Peyer's patch (tissue), 4 donors: ENCODE measurements at places on chromosomes 7 and 10.

GRCh38 chr7:81957517-81957916 is 187.7 kb upstream of the HGF start:
- no peak for DNase-seq

DNA sequence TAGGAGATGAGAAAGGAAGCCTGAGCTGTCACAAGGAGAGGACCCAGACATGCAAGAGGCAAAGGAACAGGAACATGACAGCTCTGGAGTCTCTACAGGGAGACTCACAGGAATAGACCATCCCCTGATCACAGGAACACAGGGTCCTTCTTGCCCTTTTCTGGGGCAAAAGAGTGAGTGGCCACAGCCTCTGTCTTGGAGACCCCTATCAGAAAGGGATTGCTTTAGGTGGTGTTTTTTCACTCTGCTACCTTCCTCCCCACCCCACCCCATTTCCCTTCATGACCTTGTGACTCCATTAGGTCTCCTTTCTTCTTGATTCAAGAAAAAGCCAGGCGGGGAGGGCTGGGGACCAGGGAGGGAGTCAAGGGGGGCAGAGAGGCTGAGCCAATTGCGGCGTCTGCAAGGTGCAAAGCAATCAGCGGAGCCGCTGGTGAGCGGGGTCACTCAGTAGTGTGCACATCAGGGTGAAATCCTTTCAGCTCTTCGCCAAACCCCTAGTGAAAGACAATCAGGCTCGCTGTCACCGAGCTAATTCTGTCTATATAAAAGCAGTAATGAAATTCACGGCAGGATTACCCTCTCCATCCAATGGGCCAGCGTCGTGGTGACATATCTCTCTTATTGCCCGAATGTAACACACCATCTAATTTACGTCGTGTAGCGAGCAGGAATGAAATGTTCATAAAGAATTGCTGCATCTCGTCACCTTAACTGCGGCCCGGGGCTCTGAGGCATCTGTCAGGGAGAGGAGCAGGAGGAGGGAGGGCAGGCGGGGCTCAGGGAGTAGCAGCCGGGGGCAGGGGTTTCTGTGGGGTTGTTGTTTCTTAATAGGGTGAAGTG is 31.5 kb upstream of the BTRC start:
- DNase-seq = no peak

- no peak for DNase-seq
Measured at GRCh38 chr7:141664450-141664849, 37.5 kb downstream of the DENND11 start.

DNA sequence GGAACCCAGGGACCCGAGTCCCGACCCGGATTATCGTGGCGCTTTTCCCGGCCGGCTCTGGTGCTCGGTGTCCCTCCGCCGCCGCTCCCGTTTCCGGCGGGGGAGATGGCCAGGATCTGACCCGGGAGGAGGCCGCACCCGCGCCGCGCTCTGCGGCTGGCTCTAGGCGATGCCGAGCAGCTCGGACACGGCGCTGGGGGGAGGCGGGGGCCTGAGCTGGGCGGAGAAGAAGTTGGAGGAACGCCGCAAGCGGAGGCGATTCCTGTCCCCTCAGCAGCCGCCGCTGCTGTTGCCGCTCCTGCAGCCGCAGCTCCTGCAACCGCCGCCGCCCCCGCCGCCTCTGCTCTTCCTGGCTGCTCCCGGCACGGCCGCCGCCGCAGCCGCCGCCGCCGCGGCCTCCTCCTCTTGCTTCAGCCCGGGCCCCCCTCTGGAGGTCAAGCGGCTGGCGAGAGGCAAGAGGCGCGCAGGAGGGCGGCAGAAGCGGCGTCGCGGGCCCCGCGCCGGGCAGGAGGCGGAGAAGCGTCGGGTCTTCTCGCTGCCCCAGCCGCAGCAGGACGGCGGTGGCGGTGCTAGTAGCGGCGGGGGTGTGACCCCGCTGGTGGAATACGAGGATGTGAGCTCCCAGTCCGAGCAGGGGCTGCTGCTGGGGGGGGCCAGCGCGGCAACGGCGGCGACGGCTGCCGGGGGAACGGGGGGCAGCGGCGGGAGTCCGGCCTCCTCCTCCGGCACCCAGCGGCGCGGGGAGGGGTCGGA is 593 bp downstream of the CDK13 start:
- peak; percentile 66 for DNase-seq

DNA sequence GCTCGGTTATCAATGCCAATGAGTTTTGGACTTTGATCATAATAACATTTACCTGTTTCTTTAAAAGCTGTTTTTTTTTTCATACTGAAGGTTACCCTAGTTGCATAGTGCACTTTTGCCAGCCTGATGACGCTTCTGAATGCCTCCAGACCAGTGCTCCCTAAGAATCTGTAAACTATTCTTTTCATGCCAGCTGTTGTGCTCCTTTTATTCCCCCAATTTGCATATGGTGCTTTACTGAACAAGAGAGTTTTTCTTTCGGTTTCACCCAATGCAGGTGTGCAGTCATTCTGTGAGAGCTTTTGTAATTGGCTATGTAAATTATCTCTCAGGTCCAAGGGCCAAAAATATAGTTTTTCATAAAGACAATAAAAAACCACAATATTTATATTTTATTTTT is 48.1 kb upstream of the GLCCI1 start:
- no peak for DNase-seq

- DNase-seq = no peak
Measured at GRCh38 chr7:137937202-137937560, 64.7 kb downstream of the CREB3L2 start.
